Stimulated activated CD8-positive, alpha-beta memory T cell treated with anti-CD3 and anti-CD28 coated beads, Interleukin-2, amount 100 ng/mL, for 1 hour (primary cell): ENCODE measurements at places on chromosomes 3 and 15.

- no peak for DNase-seq
These were observed 1.7 kb downstream of the MEIS2 start for GRCh38 chr15:37098468-37099318.

GRCh38 chr3:46456118-46456517, 8.6 kb downstream of the LTF start:
- DNase-seq: no peak

DNA sequence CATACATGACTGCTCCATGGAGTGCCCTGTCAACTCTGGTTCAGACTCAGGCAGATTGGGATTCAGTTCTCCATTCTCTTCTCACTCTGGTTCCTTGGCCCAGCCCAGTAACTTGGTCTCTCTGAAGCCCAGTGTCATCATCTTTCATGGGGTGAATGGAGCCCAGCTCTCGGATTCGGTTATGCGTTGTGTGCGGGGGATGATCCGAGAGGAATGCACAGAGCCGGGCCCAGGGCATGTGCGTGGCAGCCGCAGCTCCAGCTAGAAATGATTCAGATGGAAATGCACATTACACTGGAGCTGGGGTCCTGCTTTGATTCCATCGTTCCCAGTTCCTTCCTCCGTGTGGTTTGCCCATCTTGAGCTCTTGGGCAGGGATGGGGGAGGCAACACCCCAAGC, 189.4 kb downstream of the FEZF2 start:
- no peak for DNase-seq

DNA sequence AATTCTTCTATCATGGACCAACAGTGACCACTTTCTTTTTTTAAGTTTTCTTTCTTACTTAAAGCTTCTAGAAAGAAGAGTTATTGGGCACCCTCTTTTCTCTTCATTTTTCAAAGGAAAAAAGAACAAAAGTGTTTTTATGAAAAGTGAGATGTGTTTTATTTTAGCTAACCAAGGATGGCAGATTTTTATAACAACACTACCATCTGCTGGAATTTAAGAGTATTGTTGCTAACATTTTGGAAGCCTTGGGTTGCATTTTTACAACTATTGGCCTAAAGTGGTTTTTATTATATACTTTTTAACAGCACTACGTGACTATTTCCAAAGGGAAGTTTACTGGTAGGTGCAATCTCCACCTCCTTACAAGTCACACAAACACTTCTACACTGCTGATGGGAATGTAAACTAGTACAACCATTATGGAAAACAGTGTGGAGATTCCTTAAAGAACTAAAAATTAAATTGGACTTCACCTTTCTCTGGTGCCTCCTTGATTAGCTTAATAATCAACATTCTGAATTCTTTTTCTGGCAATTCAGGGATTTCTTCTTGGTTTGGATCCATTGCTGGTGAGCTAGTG, 237.7 kb upstream of the AGTR1 start:
- no peak for DNase-seq

- no peak for DNase-seq
These were observed 1.7 kb downstream of the NR2E3 start for GRCh38 chr15:71811752-71812735.

- DNase-seq: no peak
These were observed 317.2 kb upstream of the PROK2 start for GRCh38 chr3:72102112-72102616.

DNA sequence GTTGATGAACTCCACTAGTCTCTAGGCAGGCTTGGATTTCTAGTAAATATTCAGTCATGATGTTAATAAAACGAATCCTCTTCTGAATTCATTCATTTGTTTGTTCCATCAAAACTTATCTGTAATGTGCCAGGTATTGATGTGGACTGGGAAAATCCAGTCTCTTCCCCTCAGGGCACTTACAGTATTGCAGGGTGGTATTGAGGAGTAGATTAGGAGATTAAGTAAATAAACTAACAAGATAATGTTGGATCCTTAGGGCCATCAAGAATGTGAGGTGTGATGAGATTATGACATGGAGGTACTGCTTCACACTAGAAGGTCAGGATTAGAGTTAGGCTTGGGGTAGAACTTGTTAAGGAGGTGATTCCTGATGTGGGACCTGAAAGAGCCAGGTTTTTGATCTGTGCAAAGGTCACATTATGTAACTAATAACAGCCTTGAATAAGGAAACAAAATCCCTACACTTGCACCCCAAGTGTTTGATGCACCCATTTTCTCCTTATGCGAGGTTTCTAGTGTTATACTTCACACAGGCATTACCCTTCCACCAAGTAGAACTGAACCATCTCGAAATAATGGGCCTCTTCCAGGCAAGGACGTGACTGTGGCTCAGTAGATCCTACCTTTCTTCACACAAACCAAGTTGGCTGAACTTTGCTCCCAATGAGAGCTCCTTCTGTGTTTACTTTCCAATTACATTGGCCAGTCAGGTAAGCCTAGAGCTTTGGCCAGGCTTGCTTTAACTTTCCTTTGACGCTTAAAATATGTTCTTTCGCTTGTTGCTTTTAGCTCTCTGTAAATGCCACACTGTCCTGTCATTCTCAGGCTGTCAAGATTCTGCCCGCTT, 16.7 kb downstream of the MCTP2 start:
- no peak for DNase-seq

DNA sequence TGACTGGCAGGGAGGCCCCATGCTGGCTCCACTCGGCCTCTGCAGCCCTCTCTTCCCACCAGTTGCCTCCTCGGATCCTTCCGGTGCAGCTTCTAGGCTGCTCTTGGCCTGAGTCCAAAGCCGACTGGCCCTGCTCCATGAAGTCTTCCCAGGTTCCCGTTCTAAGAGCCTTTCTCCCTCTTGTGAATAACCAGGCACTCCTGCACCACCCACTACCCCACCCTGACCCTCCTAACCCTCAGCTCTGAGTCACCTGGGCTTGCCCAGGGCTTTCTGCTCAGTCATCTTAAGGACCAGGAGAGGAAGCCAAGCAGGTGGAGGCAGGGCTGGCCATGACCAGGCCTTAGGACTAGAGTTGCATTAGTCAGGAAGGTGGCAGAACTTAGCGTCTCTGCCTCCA, 28.1 kb upstream of the CNBP start:
- no peak for DNase-seq

- DNase-seq: no peak
These were observed 399.7 kb upstream of the THBS1 start for GRCh38 chr15:39181056-39181747.

DNA sequence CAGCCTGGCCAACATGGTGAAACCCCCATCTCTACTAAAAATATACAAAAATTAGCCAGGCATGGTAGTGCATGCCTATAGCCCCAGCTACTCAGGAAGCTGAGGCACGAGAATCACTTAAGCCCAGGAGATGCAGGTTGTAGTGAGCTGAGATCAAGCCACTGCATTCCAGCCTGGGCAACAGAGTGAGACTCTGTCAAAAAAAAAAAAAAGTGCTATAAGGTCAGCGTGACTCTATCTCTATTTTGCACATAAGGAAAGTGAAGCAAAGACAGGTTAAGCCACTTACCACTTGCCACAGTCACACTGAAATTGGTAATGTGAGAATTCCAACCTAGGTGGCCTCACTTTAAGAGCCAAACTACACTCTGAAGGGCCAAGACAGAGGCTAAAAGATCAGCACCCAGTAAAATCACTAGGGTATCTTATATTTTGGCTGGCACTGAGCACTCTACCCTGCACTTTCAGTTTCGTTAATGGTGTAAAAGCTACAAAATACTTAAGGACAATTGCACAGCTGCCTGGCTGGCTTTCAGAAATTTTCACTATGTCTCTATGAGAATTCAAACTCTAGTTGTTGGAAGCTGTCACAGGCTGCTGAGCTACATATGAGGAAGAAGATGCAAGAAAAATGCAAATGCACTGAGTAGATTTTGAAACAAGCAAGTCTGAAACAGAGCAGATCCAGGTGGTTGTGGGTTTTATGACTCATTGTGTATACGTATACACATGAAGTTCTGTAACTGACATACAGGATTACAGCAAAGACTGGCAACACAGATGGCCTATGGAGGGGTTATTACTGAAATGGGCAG, 32.7 kb downstream of the TRANK1 start:
- DNase-seq: no peak

GRCh38 chr3:189967254-189967865, 153.3 kb downstream of the P3H2 start:
- DNase-seq: no peak

GRCh38 chr3:50201573-50202315, 3.3 kb upstream of the SLC38A3 start:
- DNase-seq: no peak

DNA sequence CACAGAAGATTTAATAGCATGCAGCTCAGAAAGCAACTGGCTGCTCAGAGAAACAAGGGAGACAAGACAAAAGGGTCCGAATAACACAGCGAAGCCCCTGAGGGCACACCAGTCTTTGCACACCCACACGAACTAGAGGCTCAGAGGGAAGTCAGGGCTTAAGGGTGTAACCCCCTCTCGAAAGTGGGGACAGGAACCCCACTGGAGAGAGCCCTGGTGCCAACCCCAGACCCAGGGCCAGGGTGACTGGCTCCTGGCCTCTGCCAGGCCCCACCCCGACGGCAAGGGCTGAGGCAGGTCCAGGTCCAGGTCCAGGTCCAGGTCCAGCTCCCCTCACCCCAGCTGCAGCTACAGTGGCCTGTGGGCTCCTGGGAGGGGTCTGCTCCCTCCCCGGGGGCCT, 10.5 kb upstream of the PRR23E start:
- no peak for DNase-seq

GRCh38 chr3:23968463-23969184, 23.5 kb downstream of the NR1D2 start:
- DNase-seq: no peak

DNA sequence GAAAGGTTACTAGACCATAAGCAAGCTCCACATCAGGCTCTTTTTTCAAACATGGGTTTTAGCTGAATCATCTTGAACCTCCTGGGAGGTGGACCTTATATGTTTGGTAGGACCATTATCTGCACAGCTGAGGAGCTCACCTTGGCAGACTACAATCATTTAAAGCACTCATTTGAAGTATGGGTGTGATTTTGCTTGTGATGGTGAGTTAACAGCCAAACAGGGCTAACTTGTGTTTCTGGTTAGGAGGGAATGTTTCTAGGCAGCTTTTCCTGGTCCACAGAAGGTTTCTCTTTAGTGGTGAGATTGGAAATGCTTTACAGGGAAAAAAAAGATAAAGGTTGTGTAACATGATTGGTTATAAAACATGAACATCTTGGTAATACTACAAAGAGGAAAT, 61.8 kb downstream of the ARHGEF26 start:
- no peak for DNase-seq

DNA sequence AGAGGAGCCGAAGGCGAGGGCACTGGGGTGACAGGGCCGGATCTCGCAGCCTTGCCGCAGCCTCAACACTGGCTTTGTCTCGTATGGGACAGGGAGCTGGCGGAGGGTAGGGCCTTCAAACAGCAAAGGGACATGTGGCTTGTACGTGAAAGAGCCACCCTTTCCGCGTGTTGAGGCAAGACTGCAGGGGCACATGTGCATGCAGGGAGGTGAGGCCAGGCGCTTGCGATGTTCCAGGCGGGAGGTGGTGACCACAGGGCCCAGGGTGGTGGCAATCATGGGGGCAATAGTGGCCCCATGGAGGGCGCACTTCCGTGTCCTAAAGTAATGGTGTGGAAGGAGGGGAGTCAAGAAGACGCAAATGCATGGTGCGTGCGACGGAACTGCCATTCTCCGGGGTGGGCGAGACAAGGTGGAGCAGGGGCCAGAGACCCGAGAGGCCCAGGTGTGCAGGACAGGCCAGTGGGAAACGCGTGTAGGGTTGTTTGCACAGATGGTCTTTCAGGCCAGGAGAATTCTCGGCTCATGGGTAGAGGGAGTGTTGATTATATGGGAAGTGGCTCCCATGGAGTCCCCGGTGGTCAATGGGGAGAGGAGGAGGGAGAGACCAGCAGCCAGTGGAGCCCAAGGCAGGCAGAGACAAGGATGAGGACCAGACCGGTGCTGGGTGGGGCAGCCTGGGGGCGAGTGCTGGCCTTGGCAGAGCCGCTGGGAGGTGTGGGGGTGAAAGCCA, 45.8 kb upstream of the PCSK6 start:
- DNase-seq: no peak

DNA sequence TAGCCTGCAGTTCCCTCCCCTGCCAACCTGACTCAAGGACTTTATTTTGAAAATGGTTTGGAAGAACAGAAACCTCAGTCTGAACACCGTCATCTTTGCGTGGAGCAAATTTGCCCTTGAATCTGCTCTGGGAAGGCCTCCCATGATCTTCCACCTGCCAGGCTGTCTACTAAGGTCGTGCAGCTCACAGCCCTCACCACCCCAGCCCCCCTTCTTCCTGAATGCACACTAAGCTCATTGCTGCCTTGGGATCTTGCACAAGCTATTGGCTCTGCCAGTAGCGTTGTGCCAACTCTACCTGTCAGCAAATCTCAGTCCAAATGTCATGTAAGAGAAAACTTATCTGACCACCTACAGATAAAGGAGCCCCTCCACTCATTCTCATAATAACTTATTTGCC, 141.5 kb downstream of the USP13 start:
- no peak for DNase-seq

DNA sequence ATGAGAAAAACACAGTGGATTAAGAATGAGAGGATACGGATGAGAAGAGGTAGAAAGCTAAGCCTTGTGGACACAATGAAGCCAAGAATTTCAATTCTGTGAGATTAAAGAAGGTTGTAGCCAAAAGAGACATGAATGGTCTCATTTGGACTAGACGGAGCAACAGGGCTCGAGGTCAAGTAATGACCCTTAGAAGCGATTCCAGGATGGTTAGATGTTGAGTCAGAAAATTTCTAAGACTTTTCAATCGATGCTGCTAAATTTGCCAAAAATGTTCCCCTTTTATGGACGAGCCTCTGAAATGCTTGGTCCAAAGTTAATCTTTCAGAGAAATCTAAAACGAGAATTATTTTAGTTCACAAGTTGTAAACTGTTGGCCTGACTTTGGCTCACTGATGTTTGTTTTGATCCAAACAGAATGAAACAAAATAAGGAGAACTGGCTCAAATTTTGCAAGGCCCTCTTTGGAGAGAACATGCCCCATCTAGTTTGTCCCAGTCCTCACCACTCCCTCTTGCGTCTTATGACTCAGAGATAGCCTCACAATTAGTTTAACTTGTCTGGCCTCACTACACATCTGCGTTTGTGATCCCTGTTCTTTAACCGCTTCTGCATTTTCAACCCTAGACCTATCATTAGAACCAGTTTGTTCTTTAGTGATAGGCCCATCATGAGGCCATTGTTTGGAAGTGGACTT, 235.5 kb downstream of the PDZRN3 start:
- DNase-seq: no peak

- no peak for DNase-seq
These were observed 3.5 kb upstream of the SPG11 start for GRCh38 chr15:44667039-44667360.

GRCh38 chr3:124320976-124321375, 329.1 kb upstream of the ROPN1 start:
- no peak for DNase-seq

DNA sequence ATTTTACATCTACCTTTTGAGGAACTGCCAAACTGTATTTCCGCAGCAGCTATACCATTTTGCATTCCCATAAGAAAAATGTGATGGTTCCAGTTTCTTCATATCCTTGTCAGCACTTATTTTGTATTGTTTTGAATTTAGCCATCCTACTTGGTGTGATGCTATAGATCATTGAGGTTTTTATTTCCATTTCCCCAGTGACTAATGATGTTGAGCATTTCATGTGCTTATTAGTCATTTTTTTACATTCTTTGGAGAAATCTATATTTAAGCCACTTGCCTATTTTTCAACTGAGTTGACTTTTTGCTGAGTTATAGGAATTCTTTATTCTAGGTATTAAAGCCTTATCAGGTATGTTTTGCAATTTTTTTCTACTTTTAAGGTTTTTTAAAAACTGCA, 347.6 kb upstream of the RARB start:
- no peak for DNase-seq

GRCh38 chr15:93553167-93553935, 464.3 kb upstream of the RGMA start:
- no peak for DNase-seq
